NCI-H526 treated with DMSO at 0.1 percent for 48 hours (cell line): ENCODE measurements at places on chromosomes 6 and 20.

DNA sequence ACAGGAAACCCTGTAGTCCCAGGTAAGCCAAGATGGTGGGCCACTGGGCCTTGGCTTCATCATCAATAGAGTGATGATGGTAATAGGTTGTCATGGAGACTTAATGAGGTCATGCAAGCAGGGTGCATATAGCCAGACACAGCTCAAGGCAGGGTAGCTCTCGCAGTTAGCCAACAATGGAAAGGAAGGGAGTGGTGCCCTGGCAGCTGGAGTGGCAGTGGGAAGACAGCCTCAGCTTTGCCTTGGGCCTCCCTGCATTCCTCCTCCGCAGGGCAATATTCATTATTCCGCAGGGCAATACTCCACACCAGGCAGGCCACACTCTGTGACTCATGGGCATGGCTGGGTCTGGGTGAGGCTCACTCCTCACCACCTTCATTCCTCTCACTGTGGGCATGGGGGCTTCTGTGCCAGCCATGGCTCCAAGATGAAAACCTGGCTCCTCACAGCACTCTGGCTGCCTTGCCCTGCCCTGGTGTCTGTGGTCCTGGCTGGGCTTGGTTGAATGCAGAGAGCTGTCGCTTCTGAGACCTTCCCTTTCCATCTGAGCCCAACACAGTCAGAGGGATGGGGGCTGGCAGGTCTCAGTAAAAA lies 163.1 kb upstream of the PMEPA1 start:
- no peak for DNase-seq

DNA sequence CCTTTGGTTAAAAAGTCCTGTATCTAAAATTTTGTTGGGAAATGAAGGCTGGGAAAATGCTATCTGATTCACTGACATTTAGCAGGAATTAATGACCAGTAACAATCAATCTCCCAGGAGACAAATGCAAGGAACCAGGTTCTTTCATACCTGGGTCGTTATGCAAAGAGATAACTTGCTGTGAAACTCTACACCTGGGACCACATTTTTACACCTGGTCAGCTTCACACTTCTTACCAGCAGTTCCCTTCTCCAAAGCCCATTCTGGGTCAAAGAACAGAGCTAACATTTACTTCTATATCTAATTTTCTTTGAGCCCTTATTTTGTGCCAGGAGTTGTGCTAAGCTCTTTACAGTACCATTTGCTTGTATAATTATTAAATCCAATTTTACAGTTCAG lies 27.4 kb upstream of the STXBP5 start:
- peak; percentile 96 for DNase-seq

DNA sequence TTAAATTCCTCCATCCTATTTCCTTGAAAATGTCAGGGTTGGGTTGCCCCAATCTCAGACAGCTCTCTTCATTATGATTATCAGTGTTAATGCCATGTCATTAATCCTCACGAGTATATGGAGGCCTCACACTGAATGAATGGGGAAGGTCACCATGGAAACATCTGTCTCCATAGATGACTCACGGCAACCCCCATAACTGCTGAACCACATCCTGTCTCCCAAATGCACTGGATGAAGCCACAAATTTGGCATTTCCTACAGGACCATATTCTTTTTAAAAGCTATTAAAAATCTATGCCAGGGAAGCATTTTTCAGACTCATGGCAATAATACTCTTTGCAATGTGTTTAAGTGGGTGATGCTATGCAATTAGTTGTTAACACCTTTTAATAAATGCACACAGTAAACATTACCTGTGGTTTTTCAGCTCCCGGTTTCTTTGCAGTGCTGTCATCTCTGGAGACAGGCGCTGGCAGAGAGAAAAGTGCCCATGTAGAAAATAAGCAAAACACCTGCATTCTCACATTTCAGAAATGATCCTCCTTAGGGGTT lies 80.1 kb upstream of the PTPRK start:
- DNase-seq = no peak

- DNase-seq = no peak
These were observed 39.8 kb upstream of the KIF25 start for GRCh38 chr6:167957626-167958025.

DNA sequence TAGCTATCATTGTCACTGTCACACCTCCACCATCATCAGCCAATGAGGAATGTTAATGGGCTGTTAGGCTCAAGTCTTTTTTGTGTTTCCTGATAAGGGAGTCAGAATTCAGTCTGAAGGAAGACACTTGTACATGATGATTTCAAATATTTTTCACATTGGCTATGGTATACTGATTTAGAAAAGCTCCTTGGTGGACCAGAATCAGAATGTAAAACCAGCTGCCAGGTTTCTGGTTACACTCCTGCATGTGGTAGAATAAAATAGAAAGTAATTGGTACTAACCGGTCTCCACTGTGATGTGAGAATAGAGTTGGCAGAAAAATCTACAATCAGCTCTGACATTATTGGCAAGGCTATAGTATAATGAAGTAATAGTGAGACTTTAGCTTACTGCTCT lies 10.7 kb downstream of the COL9A1 start:
- DNase-seq = no peak

- no peak for DNase-seq
These were observed 60.2 kb downstream of the CHMP4B start for GRCh38 chr20:33871362-33871761.

- no peak for DNase-seq
These were observed 49.7 kb downstream of the SYNE1 start for GRCh38 chr6:152587473-152587872.

- peak; percentile 23 for DNase-seq
These were observed at the start of gene HRH3 for GRCh38 chr20:62219992-62220665. HRH3 (minus strand) TSS chr20:62220278; CDS start chr20:62219970, 308 bp downstream.
